ENCODE measurements at places on chromosomes 3 and 15. TPM values are rescaled to one million over a fixed set of nuclear protein-coding genes. Genes with fewer than 3 reads are reported as not detected.

The CLSTN2 gene
- total RNA-seq, result 3.3 TPM

The CFAP92 gene
- total RNA-seq, result not detected

The CCR4 gene
- 0.11 TPM for total RNA-seq

The IVD gene
- 145 TPM for total RNA-seq

The WDR76 gene
- total RNA-seq, result 0.46 TPM

Data from right lobe of liver (tissue), 6 donors.